Psoas muscle (tissue), 8 donors: ENCODE measurements at places on chromosomes 4 and X. TPM values are rescaled to one million over a fixed set of nuclear protein-coding genes. Genes with fewer than 3 reads are reported as not detected.

Gene BTK
- 0.81 TPM for total RNA-seq

Gene TECRL
- total RNA-seq = 47.9 TPM

Gene HGFAC
- total RNA-seq = not detected

Gene DGKK
- total RNA-seq = not detected

Gene COL4A6
- 0.68 TPM for total RNA-seq

Gene PNMA6A
- total RNA-seq = 0.17 TPM

Gene TEX13B
- total RNA-seq = not detected

Gene TRIM2
- total RNA-seq = 3.9 TPM

Gene GRK4
- 7.3 TPM for total RNA-seq

Gene BTC
- 0.12 TPM for total RNA-seq

Gene KLKB1
- 0.29 TPM for total RNA-seq

DNA sequence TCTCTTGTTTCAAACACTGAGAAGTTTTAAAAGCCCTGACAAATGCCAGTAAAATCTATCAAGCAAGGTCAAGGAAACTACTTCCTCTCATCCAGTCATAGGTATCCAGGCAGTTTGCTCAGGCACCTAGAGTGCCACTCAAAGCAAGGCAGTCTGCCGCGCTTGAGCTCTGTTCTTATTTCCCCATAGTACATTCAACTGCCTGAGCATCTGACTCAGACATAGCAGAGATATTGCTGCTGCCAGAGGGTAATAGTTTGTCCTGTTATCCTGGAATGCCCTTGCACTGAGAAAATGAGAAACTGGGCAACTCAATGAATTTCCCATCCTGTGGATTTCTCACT is 16.1 kb upstream of the ATP8A1 start:
- H3K36me3 ChIP-seq = no peaks in the 10 kb centered on the region
- H3K27me3 ChIP-seq = no peaks in the 10 kb centered on the region
- H3K4me1 ChIP-seq = no peaks in the 10 kb centered on the region
- no peak overlapping the region for H3K27ac ChIP-seq

- no peak for DNase-seq
- H3K4me3 ChIP-seq = no peak overlapping the region
- H3K36me3 ChIP-seq = no peaks in the 10 kb centered on the region
Observed at GRCh38 chr4:41160856-41161255, 53.5 kb downstream of the APBB2 start.

- H3K4me3 ChIP-seq = peak overlapping the region; percentile 1
- no peaks in the 10 kb centered on the region for H3K36me3 ChIP-seq
- H3K27me3 ChIP-seq = no peaks in the 10 kb centered on the region
- DNase-seq = no peak
- peak overlapping the region; percentile 91 for H3K27ac ChIP-seq
Observed at GRCh38 chr4:87037671-87038334, 103.0 kb downstream of the AFF1 start.

- H3K27ac ChIP-seq = no peak overlapping the region
- H3K27me3 ChIP-seq = no peaks in the 10 kb centered on the region
- H3K4me3 ChIP-seq = no peak overlapping the region
Observed at GRCh38 chrX:45143455-45143854, 57.2 kb downstream of the DIPK2B start.

GRCh38 chr4:112895811-112896608 is 153.4 kb upstream of the ANK2 start:
- no peak overlapping the region for H3K27ac ChIP-seq
- H3K36me3 ChIP-seq = no peaks in the 10 kb centered on the region
- no peaks in the 10 kb centered on the region for H3K27me3 ChIP-seq
- H3K4me1 ChIP-seq = peaks cover 4% of the 10 kb centered on the region
- H3K4me3 ChIP-seq = no peak overlapping the region

DNA sequence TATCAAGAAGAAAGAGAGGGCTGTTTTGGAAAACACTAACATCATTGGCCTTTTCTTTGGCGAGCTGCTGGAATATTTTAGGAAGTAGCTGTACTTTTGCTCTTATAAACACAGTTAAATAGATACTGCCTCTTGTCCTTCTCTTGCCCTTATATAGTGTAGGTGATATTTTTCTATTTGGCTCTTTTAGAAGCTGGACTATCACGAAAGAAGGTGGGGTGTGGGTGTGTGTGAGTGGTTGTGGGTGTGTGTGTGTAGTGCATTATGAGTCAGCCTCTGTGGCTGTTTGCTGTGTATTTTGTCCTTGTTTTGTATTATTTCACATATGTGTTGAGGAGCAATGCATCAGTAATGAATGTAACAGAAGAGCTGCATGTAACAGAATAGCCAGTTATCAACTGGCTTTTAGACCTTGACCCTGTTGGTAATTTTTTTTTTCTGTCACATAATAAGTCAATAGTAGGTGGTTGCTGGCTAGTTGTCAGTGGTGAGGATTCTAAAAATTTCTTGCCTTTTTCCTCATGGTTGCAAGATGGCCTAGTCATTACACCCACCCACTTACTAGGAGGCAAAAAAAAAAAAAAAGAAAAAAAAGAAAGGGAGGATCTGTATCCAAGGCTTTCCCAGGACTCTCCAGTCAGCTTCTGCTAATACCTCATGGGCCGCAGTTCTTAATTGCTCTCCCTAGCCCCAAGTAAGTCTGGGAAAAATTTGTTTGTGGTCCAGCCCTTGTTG is 23.8 kb downstream of the ARHGAP10 start:
- H3K36me3 ChIP-seq = no peaks in the 10 kb centered on the region
- H3K4me3 ChIP-seq = no peak overlapping the region
- H3K27me3 ChIP-seq = no peaks in the 10 kb centered on the region
- peaks cover 44% of the 10 kb centered on the region for H3K4me1 ChIP-seq
- H3K27ac ChIP-seq = peak overlapping the region; percentile 50

DNA sequence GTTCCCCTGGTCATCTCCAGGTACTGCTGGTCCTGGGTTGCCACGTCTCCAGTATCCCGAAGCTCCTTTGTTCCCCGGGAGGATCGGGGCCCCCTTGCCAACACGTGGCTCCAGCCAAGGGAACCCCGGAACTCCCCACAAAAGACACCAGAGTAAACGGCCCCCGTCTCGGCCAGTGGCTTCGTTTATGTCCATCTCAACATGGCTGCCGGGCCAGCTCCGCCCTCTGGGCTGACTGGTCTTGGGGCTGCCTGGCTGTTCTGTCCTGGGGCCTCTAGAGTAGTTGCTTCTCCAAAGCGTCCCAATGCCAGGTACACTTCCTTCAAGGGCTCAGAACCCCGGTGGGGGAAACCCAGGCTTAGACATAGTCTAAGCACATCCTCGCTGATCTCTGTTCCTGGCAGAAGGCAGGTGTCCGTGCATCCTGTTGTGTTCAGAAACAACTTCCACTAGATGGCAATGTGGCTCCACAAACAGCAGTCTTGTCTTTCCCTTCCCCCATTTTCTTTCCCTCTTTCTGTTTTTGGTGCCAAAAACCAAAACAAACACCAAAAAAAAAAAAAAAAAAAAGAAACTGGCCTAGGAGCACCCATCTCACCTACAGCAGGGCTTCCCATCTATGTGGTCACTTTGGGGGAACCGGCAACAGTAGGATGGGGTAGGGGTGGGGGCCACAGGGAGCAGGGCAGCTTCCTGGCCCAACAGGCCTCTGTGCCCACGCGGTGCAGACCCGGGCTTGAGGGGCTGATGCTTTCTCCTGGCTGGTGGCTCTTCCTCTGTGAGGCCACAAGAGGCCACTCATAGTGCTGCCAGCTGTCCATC is 35.3 kb downstream of the NBDY start:
- peaks cover 15% of the 10 kb centered on the region for H3K4me1 ChIP-seq
- peak overlapping the region; percentile 95 for H3K27ac ChIP-seq
- no peaks in the 10 kb centered on the region for H3K27me3 ChIP-seq
- H3K4me3 ChIP-seq = peak overlapping the region; percentile 91

- no peaks in the 10 kb centered on the region for H3K36me3 ChIP-seq
- no peak overlapping the region for H3K4me3 ChIP-seq
- H3K27me3 ChIP-seq = no peaks in the 10 kb centered on the region
- H3K27ac ChIP-seq = peak overlapping the region; percentile 86
- peaks cover 52% of the 10 kb centered on the region for H3K4me1 ChIP-seq
- DNase-seq = no peak
Observed at GRCh38 chr4:140236654-140237169, 82.7 kb upstream of the MAML3 start.

DNA sequence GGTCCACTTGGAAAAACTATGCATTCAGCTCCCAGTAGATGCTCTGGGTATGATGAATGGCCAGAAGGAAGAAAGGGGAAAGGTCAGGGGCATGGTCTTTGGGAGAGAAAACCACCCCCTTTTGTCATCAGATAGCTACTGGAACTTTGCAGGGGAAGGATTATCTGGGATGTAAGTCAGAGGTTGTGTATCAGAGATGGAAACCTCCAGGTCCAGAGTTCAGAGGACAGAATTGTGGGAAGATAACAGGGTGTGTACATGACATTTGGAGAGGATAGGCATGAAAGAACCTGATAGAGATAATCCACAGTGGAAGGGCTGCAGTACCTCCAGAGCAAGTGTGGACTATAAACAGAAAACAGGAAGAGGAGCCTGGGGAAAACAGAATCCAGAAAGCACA is 262.7 kb downstream of the SPRY1 start:
- no peak overlapping the region for H3K4me3 ChIP-seq
- peaks cover 6% of the 10 kb centered on the region for H3K4me1 ChIP-seq
- H3K27me3 ChIP-seq = no peaks in the 10 kb centered on the region

GRCh38 chr4:132123870-132124623 is 1025.0 kb upstream of the PCDH10 start:
- no peak overlapping the region for H3K27ac ChIP-seq
- DNase-seq = no peak
- H3K4me3 ChIP-seq = no peak overlapping the region
- no peaks in the 10 kb centered on the region for H3K36me3 ChIP-seq

DNA sequence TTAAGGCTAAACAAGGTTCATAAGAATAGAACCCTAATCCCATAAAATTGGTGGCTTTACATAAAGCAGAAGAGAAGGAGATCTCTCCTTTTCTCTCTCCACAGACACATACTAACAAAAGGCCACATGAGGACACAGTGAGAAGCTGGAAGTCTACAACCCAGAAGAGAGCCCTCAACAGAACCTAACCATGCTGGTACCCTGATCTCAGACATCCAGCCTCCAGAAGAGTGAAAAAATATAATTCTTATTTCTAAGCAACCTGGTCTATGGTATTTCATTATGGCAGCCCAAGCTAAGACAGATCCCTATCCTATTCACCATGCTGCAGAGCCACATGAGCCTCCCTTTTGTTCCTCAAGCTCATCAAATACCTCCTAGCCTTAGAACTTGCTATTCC is 195.5 kb downstream of the ANTXR2 start:
- H3K27ac ChIP-seq = no peak overlapping the region
- no peak for DNase-seq
- no peaks in the 10 kb centered on the region for H3K36me3 ChIP-seq
- H3K4me1 ChIP-seq = no peaks in the 10 kb centered on the region
- no peak overlapping the region for H3K4me3 ChIP-seq

- no peak overlapping the region for H3K4me3 ChIP-seq
- H3K27ac ChIP-seq = no peak overlapping the region
- no peaks in the 10 kb centered on the region for H3K4me1 ChIP-seq
Observed at GRCh38 chr4:29046781-29047180, 1673.4 kb upstream of the PCDH7 start.

DNA sequence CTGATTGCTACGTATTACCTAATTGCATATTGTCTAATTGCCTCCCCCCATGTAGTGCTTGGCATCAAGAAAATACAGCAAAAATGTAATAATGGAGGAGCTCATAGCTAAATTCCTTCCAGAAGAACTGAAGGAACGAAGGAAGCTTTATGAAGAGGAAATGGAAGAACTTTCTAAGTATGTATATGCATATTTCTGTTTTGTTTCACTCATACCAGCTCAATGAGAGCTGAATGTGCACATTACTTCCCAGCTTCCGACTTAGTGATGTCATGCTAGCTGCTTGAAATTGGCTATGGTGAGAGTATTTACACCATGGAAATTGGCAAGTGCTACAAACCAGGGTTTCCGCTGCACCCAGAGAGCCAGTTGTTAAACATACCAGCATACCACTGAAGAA is 34.7 kb downstream of the LONRF3 start:
- no peaks in the 10 kb centered on the region for H3K4me1 ChIP-seq
- no peak overlapping the region for H3K27ac ChIP-seq
- no peak overlapping the region for H3K4me3 ChIP-seq
- H3K27me3 ChIP-seq = no peaks in the 10 kb centered on the region
- DNase-seq = no peak

DNA sequence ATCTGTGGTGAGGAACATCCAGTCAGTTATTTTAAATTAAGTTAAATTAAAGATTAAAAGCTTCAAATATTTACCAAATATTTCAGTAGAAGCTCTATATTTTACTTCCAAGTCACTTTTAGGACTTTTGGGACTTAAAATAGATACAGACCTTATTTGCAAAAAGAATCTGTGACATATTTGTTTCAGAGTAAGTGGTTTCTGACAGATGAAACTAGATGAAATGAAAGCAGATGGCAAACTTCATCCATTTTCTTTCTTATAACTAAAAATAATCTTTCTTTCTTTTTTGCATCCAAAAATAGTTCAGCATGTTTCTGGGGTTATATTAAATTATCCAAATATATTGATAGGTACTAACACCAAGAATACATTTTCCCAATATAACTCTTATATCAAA is 6.6 kb upstream of the UTP3 start:
- H3K4me3 ChIP-seq = no peak overlapping the region
- no peaks in the 10 kb centered on the region for H3K4me1 ChIP-seq
- H3K27me3 ChIP-seq = peaks cover 2% of the 10 kb centered on the region
- H3K27ac ChIP-seq = no peak overlapping the region

GRCh38 chrX:30965767-30966166 is 76.7 kb upstream of the TAB3 start:
- no peak overlapping the region for H3K27ac ChIP-seq
- H3K36me3 ChIP-seq = no peaks in the 10 kb centered on the region
- H3K4me1 ChIP-seq = no peaks in the 10 kb centered on the region
- no peaks in the 10 kb centered on the region for H3K27me3 ChIP-seq
- no peak overlapping the region for H3K4me3 ChIP-seq
- no peak for DNase-seq

DNA sequence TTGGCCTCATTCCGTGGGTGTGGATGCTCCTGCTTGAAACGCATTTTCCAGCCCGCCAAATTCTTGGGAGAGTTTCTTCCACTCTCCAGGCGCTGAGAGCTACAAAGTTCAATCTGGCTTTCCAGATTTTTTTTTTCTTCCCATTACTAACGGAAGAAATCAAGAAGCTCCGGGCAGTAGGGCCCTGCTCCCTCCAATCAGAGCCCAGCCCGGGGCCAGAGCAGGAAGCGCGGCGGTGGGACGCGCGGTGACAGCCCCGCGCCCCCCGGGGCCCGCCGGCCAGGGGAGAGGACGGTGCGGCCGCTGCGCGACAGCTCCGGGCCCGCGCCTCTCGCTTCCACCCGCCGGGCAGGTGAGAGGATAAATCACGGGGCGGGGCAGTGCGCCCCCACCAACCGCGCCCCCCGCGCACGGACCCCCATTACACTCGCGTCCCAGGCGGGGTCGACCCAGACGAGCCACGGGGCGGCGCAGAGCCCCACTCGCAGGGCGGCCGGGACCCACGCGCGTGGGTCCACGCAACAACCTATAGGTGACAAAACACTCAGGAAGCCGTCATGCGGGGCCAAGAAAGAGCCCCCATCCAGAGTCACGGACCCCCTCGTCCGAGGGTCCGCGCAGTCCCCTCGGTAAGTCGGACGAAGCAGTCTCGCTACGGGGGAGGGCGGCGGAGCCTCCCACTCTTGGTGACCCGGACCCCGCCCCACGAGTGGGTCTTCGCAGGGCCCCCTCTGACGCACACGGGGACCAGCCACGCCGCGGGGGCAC is 868 bp downstream of the AFAP1 start:
- no peaks in the 10 kb centered on the region for H3K4me1 ChIP-seq
- no peaks in the 10 kb centered on the region for H3K36me3 ChIP-seq
- H3K27ac ChIP-seq = peak overlapping the region; percentile 57
- peaks cover 13% of the 10 kb centered on the region for H3K27me3 ChIP-seq
- DNase-seq = peak; percentile 47

GRCh38 chr4:16443504-16444088 is 217.3 kb upstream of the TAPT1 start:
- H3K27me3 ChIP-seq = no peaks in the 10 kb centered on the region
- no peaks in the 10 kb centered on the region for H3K4me1 ChIP-seq
- no peaks in the 10 kb centered on the region for H3K36me3 ChIP-seq
- H3K4me3 ChIP-seq = no peak overlapping the region
- no peak overlapping the region for H3K27ac ChIP-seq
- no peak for DNase-seq
